ENCODE measurements at places on chromosomes 4 and X.
A peak's percentile ranks its signal among the peaks of the same experiment; 100 is the strongest.

- no peak for DNase-seq
Measured at GRCh38 chr4:155512817-155513216, 136.1 kb upstream of the MAP9 start.

GRCh38 chr4:136741468-136741867 lies 790.8 kb downstream of the PCDH18 start:
- no peak for DNase-seq

- no peak for DNase-seq
Measured at GRCh38 chrX:35819241-35819640, 21.1 kb downstream of the MAGEB16 start.

DNA sequence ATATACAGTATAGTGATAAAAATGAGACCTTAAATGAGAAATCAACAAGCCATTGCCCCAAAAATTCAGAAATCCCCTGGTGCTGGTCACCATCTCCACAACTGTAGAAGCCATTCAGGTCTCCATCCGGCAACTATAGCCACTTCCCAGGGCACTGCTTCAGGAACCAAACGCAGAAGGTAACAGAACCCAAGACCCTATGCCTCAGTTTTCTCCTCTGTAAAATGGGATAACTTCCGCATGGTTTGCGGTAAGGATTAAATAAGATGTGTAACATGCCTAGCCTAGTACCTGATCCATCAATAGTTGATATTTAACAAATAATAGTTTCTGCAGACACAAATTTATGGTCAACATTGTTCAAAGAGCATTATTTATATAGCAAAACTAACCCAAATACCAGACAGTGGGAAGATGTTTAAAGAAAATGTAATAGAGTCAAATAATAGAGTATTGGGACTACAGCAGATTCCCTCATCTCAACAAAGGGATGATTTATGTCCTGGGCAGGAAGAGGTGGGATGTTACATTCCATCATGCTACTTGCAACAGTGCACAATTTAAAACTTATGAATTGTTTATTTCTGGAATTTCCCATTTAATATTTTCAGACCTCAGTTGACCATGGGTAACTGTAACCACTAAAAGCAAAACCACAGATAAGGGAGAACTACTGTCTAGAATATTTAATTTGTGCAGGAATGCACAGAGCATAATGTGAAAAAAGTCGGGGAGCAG lies 30.0 kb downstream of the IRF2 start:
- no peak for DNase-seq

DNA sequence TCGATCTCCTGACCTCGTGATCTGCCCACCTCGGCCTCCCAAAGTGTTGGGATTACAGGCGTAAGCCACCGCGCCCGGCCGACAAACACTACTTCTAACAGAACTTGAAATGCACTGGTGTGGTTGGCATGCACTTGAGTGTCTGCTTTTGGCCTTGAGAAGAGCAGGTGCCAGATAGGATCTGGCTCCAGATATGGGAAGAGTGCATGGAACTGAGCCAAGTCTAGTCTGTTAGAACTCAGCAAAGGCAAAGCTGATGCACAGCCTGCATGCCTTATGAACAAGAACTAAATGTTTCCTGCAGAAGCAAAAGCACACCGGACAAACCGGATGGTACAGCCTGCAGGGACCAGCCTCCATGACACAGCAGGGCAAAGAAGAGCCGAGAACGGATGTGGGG lies 35.1 kb upstream of the TBL1X start:
- peak; percentile 85 for DNase-seq

All from G401 (cell line).